ENCODE measurements at places on chromosomes 2 and 18. TPM values are rescaled to one million over a fixed set of nuclear protein-coding genes. Genes with fewer than 3 reads are reported as not detected.

The ATP6V1C2 gene
- total RNA-seq: 0.47 TPM

The RNF144A gene
- 10.4 TPM for total RNA-seq

The SPHKAP gene
- 28.1 TPM for total RNA-seq

DNA sequence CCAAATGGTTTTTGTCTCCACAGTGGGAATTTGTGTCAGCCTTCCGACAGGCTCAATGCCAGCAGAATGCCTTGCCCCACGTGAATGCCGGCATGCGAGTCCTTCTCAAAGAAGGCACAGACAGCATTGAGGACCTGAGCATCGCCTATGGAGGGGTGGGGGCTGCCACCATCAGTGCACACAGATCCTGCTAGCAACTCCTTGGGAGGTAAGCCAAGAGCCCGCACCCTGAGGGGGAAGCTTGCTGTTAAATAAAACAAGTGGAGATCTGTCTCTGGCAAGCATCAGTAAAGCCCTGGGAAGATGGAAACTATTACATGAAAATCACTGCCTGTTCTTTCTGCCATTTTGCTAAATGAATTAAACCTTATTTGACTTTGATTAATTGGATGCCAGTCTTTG, 67.5 kb upstream of the BZW1 start:
- DNase-seq: no peak

DNA sequence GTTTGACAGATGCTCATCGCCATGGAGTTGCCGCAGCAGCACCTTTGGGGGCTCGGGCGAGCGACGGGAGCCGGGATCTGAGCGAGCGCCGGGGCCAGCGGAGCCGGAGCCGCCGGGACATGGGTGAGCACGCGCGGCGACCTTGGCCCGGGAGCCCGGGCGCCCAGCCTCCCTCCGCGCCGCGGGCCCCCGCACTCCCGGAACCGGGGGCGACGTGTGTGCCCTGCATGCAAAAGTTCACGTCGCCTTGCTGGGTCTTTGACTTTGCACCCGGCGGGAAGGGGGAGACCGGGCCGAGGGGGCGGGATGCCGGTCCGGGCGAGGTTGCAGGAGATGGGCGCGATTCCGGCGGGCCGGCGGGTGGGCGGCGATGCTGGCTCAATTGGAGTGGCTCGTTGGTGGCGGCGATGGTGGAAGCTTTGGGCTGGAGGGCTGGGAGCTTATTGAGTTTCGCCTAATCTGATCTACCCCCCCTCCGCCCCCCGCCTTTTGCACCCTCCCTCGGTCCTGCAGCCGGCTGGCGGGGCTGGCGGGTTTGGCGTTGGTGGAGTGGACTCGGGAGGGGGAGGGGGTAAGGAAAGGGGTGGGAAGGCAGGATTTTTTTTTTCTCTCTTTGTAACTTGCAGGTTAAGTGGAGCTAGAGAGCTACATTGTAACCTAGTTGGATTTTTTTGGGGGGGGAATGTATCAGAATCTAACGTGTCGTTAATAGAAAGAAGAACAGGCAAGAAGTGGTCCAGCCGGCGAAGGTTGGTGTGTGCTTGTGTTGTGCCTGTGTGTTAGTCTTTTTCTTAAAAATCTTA, at the start of gene SETBP1:
TSS of gene SETBP1 (plus strand) at position 616 of the 803 bp plus-strand sequence. CDS start 20,459 bp downstream, outside the sequence.
- peak; percentile 78 for DNase-seq
